Activated T-cell treated with anti-CD3 and anti-CD28 coated beads, Interleukin-2, amount 50 U/mL, for 1 hour (primary cell): ENCODE measurements at places on chromosomes 3 and 15.

DNA sequence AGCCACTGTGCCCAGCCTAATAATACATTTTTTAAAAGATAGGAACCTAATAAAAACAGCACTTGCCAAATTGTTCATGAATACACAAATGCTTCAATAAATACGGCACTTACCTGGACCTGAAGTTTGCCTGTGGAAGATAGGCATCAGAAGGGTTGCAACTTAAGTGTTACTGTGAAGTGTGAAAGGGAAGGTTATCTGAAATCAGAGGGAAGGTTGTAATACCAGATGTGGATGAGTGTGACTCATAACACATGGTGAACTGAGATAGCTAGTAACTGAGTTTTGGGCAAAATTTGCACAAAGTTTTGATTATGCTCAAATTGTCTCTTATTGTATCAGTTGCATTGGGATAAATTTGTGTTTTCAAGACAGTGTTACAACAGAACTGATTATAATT is 68.0 kb downstream of the ATP11B start:
- no peak for DNase-seq

GRCh38 chr3:159032311-159032710 is 230.5 kb downstream of the MFSD1 start:
- no peak for DNase-seq

GRCh38 chr3:156792114-156792513 is 34.0 kb upstream of the LEKR1 start:
- DNase-seq, result no peak

DNA sequence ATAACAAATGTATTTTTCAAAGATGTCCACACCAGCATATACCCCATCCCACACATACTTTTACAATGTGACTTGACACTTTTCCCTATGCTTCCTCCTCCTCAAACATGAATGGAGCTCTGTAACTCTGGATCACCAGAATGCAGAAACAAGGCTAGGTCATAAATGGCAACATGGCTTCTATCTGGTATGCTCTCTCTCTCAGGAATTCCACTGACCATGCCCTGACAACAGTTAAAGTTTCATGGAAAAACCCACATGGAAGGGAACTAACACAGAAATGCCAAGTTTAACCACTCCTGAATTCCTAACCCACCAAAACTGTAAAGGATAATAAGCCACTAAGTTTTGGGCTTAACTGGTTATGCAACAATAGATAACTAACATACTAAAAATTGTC is 19.9 kb downstream of the MYO9A start:
- no peak for DNase-seq

DNA sequence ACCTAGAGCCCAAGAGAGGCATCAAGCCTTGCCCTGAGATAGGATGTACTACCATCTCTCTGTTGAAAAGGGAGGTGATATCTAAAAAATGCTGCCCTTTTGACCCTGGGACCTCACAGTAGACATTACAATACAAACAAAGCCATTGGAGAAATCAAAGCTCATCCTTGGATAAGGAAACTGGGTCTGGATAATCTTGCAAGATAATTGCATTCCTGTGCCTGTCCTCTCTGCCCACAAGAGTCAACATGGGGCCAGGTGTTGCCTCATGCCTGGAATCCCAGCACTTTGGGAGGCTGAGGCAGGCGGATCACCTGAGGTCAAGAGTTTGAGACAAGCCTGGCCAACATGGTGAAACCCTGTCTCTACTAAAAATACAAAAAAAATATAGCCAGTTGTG is 57.3 kb upstream of the DLG1 start:
- DNase-seq, result no peak

- DNase-seq, result no peak
Observed at GRCh38 chr3:161067335-161067734, 37.8 kb downstream of the B3GALNT1 start.

DNA sequence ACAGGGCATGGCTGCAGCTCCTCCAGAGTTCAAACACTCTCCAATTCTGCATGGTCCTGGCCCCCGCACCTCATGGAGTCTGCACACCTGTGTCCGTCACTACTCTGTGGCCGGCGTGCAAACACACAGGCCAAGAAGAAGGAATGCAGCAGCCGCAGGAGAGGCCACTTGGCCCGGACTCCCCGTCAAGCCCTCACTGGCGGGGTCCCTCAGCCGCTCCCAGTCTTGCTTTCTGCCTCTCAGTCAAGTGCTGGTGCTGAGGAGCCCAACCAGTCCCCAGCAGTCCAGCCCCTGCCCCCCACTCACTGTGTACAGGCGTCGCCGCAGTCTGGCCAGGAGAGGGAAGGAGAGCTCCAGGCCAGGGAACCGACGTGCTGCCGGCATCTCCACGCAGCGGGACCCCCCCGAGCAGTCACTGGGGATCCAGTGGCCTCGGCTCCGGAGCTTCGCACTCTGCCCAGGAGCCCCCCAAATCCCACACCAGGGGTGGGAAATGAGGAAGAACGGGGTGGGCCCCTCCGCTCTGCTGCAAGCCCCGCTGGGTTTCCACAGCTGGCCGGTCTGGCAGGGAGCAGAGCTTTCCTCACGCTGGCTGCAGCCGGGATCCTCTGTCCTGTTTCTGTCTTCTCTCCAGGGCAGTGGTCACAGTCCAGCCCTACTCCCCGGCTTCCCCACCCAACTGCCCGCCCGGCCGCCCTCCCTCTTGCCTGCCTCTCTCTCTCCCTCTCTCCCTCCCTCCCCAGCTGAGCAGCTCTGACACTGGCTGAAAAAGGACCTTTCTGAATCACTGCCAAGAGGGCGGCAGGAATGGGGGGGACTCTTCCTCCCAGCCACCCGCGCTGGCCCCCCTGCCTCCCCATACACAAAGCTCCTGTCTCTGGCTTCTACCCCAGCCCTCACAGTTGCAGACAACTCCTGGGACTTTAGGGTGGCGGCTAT is 16.0 kb downstream of the TNK2 start:
- no peak for DNase-seq

DNA sequence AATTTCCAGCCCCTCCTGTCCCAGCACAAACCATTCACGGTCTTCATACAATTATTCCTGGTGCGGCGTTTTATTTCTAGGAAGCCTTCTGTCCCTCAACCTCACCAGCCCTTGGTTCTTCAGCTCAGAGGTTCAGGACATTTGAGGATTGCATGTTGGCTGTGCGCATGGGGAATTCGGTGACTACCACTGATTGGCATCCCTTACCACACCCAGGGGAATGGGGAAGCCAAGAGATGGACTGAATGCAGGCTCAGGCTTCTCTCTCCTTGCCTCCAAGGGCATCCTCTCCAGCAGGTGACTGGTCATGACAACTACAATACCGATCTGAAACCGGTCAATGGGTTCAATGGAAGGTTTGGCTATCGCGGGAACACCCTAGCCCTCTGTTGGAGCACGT is 153.8 kb downstream of the MTHFS start:
- no peak for DNase-seq

DNA sequence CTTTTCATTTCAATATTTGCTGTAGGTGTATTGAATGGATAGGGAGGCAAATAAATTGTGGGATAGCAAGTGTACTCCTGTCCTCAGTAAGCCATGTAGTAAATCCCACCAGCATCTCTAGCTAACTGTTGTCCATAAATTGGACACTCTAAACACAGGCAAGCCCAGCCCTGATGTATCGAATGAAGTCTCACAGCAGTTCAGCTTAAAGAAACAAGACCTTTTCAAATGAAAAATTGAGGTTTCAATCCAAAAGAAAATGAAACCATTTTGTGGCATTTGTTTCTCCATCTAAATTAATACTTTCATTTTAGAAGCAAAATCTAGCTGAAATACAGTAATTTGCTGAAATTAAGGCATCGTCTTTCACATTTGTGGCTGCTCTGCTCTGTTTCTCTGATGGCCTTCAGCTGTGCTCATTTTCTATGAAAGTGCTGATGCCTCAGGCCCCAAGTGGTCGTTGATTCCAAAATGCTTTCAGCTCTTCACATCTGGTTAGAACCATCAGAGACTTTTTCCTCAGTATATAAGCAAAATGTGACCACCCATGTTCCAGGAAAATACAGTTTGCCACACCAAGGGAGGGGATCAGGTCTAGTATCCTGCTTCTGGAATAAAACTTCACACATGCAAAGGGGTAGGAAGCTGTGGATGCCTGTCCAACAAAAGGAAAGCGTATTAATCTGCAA is 245.0 kb downstream of the ZMAT3 start:
- no peak for DNase-seq

DNA sequence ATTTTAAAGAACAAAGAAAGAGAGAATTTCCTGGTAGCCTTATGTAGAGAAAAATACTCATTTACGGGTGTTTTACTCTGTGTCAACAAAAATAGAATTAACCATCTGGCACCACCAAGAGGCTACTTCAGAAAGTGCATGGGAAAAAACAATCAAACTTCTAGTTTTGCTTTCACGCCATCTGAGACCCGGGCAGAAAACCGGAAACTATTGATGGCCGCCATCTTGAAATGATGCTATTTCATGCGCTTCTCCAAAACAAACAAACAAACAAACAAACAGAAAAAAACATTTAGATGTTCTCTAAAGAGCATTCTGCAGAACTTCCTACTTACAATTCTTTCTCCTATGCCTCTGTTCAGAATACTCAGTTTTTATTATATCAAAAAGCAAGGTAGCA is 49.4 kb upstream of the SYNPR start:
- DNase-seq, result no peak
